ENCODE measurements at places on chromosomes 4 and X. TPM values are rescaled to one million over a fixed set of nuclear protein-coding genes. Genes with fewer than 3 reads are reported as not detected.

The XK gene
- 6.4 TPM for total RNA-seq

The CDKL5 gene
- 8.5 TPM for total RNA-seq

The REPS2 gene
- total RNA-seq: 8.1 TPM

The SPANXN3 gene
- not detected for total RNA-seq

The MTTP gene
- total RNA-seq: 1.8 TPM

The GLRB gene
- total RNA-seq: 16.5 TPM

The MTNR1A gene
- total RNA-seq: not detected

DNA sequence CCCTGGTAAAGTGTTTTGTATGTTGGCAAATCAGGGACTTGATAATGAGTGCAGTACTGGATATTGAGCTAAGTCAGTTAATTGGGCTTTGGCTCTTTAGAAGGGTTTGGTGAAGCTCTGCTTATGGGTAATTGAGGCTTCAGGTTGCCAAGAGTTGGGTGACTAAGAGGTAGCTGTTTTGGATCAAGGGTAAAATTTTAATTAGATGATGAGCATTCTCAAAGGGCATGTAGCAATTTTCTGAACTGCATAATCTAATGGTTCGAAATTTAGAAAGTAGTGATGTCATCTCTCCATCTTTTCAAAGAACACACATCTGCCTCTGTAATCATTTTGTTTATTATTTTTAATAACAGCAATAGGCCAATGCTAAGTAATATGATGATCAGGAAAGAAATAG is 5.5 kb upstream of the TRIM2 start:
- DNase-seq: no peak

DNA sequence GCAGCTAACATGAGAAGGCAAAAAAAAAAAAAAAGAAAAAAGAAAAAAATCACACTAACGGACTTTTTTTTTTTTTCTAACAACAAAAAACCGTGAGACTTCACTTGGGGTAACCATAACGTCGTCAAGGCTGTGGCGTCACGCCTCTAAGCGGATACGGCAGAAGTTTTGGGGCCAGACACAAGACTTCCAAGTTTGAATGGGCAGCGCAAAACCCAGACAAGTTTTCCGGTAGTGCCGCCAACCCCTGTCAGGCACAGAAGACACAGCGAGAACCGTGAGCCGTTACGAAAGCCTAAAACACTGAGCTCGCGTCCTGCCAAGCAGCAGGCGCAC is 556 bp upstream of the SMARCA5 start:
- no peak for DNase-seq

DNA sequence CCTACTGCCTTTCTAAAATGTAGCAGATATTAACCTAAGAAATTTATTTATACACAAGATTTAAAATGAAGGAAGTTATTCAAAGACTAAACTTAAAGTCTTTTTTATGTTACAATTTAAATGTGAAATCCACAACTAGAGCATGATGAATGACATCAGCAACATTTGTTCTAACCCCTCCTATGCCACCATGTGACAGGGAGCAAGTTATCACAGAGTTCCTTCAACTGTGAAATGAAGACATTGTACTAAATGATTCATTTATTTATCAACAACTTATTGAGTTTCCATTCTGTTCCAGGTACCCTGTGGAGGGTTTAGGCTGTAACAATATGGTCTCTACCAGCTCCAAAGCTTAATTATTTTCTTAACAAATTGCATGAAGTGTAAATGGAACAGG is 76.9 kb downstream of the SLC39A8 start:
- DNase-seq: no peak

DNA sequence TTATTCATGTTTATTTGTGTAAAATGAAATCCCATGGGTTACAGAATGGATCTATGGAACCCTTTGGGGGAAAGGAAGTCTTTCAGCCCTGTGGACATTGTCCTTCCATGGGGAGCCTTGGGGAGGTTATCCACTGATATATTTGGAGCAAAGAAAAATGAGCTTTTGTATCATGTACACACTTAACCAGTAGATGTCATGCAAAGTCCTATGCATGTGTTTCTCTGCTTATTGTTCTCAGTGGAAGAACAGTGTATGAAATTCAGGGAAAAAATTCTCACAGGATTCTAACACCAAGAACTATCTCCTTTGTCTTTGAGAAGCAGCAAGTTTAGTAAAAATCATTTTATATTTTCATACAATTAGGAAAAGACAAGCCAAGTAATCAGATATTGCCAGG is 105.3 kb downstream of the DTHD1 start:
- no peak for DNase-seq

DNA sequence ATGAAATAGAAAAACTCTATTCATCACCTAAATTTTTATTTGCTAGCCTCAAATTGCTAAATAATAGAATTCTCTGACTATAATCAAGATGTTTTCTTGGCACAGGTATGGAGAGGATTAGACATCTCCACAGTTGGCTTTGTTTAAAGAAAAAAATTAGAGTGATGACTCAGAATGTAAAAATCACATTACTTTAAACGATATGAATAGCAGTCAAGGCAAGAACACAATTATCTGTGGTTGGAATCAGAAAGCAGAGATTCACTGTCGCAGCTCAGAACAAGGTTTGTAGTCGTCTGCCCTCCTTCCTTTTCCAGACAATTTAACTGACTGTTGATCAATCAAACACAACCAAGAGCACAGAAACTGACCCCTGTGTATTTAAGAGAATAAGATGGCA is 32.2 kb upstream of the CCKAR start:
- no peak for DNase-seq

Measured in heart left ventricle (tissue), 16 donors.